ENCODE measurements at places on chromosomes 11 and 22. TPM values are rescaled to one million over a fixed set of nuclear protein-coding genes. Genes with fewer than 3 reads are reported as not detected.

- DNase-seq, result peak; percentile 34
Observed at GRCh38 chr11:61294717-61295595, at the start of gene VWCE. VWCE (minus strand) TSS chr11:61295316; CDS start chr11:61295037, 279 bp downstream.

- no peak for DNase-seq
Observed at GRCh38 chr22:35850831-35851230, 133.2 kb downstream of the APOL5 start.

GRCh38 chr22:22069450-22070370 lies 87.1 kb upstream of the TOP3B start:
- no peak for DNase-seq

DNA sequence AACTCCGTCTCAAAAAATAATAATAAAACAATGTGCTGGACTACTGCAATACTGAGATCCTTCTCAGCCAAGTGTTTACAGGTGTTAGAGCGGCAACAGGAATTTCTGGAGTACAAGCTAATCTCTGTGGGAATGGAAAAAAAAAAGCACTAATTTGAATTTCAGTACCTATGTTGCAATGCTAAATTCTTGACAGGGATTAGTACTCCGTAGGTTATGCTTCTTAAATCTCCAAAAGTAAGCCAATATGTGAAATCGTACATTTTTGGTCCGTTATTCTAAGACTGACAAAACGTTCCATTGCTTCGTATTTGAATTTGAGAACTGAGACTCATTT lies 1.1 kb downstream of the ATL3 start:
- no peak for DNase-seq

DNA sequence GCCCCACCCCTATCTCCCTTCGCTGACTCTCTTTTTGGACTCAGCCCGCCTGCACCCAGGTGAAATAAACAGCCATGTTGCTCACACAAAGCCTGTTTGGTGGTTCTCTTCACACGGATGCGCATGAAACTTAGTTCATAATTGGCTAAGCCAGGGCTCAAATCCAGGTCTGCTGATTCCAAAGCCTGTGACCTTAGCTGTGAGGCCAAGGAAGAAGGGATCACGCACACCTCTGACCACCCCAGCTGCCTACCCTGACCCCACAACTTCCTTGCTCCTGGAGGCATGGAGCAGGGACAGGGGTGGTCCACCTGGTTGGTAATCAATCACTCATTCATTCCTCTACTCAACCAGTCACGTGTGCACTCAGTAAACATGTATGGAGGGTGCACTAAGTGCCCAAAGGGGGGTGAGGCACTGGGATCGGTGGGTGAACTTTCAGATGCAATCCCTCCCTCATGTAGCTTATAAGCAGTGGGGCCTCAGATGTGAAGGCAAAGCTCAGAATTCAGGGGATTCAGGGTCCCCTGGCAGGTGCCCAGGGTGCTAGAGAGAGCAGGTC lies 10.3 kb downstream of the FXYD2 start:
- DNase-seq, result no peak

GRCh38 chr11:114036147-114036811 lies 23.2 kb upstream of the ZBTB16 start:
- DNase-seq, result peak; percentile 39

- DNase-seq, result no peak
Observed at GRCh38 chr11:94302776-94303175, 1.6 kb upstream of the IZUMO1R start.

DNA sequence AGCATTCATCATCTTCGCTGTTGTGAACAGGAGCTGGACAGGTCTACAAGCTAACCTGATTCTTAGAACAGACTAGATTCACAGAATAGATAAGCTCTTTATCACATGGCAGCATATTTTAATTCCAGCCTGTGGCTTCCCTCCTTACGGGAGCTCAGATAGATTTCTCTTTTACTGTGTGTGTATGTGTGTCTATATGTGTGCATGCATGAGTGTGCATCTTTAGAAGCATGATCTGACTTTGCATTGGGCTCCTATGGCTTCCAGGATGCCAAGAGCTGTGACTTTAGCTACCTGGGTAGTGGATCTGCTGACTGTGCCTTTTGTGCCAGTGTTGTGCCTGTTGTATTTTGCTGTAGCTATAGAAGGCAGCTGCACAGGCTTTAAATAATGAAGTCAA lies 44.3 kb downstream of the ZNRF3 start:
- DNase-seq, result no peak

GRCh38 chr11:79113054-79113690 lies 327.7 kb downstream of the TENM4 start:
- DNase-seq, result no peak

LRRC74B gene
- total RNA-seq, result not detected

E2F8 gene
- total RNA-seq, result 2.7 TPM

WBP2NL gene
- total RNA-seq, result not detected

PTDSS2 gene
- 24.7 TPM for total RNA-seq

OR51B4 gene
- total RNA-seq, result 21.5 TPM

Measured in HT1080 (cell line).